Fibroblast of villous mesenchyme (primary cell): ENCODE measurements at places on chromosomes 1 and 21. TPM values are rescaled to one million over a fixed set of nuclear protein-coding genes. Genes with fewer than 3 reads are reported as not detected.

KRTAP20-4 gene
- not detected in 2 replicates for total RNA-seq

SFN gene
- 0.32 and 0.43 TPM in 2 replicates for total RNA-seq

PLEKHN1 gene
- total RNA-seq, result 1.7 and 1.9 TPM in 2 replicates

HPDL gene
- 1.3 and 1.6 TPM in 2 replicates for total RNA-seq

SPTA1 gene
- not detected in 2 replicates for total RNA-seq

ATP1B1 gene
- total RNA-seq, result 20.6 and 37.1 TPM in 2 replicates

LENEP gene
- 0.32 and 0.43 TPM in 2 replicates for total RNA-seq

KCTD3 gene
- 38.0 and 60.9 TPM in 2 replicates for total RNA-seq

OPRD1 gene
- under 0.01 TPM in 1 of 2 replicates, not detected in the other for total RNA-seq

PHACTR4 gene
- 11.6 and 12.1 TPM in 2 replicates for total RNA-seq

MROH9 gene
- under 0.01 TPM in 2 replicates for total RNA-seq

CHRM3 gene
- total RNA-seq, result under 0.01 TPM in 1 of 2 replicates, not detected in the other
